ENCODE measurements at places on chromosomes 5 and 9.

GRCh38 chr5:66361070-66361469, 217.0 kb downstream of the SREK1 start:
- DNase-seq: no peak

- no peak for DNase-seq
Measured at GRCh38 chr9:121310571-121310970, 42.6 kb downstream of the GSN start.

GRCh38 chr9:109517901-109518377, 19.8 kb upstream of the PTPN3 start:
- DNase-seq: no peak

GRCh38 chr9:108743901-108744371, 111.8 kb downstream of the ACTL7B start:
- peak; percentile 69 for DNase-seq

- no peak for DNase-seq
Measured at GRCh38 chr5:10870791-10871190, 109.8 kb upstream of the DAP start.

DNA sequence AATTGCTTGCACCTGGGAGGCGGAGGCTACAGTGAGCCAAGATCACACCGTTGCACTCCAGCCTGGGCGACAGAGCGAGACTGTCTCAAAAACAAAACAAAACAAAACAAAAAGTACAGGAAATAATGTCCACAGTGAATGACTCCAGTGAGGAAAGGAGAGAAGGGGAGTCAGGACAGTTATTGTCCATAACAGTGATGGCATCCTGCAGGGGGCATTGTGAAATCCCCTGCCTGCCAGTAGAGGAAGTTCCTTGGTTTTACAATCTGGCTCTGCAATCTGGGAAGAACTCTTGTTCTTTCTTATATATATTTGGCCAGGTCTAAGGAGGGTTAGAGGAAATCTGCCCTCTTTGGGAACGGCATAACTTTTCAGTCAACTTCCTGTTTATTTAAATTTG, 8.2 kb downstream of the SH3GL2 start:
- DNase-seq: no peak

DNA sequence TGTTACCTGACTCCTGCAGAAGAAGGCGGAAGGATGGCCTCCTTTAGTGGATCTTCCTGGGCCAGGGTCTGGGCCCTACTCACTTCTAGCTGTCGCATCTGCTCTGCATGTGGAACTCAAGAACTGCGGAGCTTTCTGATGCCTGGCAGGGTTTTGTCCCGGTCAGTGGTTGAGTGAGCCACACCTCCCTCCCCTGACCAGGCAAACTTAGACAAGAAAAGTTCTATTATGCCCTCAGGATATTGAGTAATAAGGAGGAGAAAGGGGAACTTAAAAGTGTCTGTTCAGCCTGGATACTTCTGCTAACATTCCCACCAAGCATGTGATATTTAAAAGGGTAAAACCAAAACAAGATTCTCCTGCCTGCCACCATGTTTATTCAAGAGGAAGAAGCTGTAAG, at the start of gene FYB1:
Gene FYB1 (minus strand): TSS at position 127 of the 400 bp plus-strand sequence. CDS start 16,603 bp downstream, outside the sequence.
- no peak for DNase-seq

GRCh38 chr9:93091056-93091452, 5.0 kb upstream of the CARD19 start:
- no peak for DNase-seq

DNA sequence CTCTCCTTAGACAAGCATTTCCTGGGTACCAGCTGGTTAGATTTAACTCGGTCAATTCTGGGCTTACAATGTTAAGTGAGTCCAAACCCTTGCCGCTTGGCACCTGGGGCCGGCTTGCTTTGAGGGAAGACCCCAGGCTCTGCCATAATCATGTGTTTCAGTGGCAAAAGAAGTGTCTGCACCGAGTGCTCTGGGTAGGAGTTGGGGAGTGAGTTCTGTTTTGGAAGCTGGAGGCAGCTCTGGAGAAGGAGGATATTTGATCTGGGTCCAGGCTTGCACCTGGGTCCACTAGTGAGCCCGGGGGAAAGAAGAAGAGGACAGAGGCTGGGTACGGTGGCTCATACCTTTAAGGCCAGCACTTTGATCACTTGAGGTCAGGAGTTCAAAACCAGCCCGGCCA, 8.4 kb upstream of the OLFM1 start:
- DNase-seq: no peak

DNA sequence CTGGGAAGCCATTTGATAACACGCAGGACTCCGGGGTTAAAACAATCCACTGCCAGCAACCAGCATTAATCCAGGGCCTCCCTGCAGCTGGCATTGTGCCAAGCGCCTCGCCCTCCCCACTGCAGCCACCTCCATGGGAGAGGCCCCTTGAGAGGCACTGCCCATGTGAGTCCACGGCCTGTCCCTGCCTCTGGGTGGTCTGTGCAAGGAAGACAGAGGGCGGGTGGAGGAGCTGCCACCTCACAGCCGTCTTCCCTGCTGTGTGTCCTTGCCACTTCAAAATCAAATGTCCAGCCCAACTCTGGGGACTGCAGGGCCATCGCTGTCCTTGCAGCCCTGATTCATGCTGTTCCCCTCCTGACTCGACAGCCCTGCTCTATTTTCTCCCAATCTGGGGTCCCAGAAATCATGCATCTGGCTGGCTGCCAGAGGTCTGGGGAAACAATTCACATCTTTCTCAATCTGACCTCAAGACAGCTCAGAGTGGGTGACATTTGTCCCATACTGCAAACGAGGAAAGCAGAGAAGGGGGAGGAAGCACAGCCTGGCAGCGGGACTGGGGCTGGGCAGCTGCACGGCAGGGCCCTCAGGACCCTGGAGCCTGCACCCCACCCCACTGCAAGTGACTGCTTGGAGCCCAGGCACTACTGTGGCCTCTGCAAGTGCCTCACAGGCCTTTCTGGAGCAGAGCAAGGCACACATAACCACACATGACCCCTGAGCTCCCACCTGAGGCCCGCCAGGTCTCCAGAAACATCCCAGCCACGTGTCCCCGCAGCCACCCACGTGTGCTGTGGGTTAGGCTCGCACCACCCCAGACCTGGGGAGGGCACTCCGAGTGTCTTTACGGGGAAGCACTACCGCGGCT, 15.7 kb downstream of the BRD3OS start:
- DNase-seq: no peak

DNA sequence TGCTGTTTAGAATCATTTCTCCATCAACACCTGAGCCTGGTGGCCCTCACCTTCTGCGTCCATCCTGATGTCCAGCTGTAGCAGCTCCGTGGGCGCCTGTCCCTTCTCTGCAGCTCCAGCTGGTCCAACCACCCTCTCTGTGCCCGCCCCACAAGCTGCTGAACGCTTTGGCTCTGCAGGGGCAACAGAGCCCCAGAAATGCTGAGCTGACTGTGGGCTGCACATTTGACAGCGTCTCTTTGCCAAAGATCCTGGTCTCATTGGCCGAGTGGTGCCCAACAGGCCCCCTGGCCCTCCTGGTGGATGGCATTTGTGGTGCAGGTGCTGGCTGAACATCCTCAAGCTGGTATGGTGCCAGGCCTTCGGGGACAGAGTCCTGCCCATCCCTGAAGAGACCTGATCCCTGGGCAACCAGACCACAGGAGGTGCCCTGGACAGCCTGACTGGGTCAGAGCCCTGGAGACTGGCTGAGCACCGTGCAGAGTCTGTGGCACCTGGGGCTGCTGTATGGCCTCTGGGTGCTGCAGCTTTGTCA, 25.3 kb upstream of the CEP72 start:
- DNase-seq: no peak

DNA sequence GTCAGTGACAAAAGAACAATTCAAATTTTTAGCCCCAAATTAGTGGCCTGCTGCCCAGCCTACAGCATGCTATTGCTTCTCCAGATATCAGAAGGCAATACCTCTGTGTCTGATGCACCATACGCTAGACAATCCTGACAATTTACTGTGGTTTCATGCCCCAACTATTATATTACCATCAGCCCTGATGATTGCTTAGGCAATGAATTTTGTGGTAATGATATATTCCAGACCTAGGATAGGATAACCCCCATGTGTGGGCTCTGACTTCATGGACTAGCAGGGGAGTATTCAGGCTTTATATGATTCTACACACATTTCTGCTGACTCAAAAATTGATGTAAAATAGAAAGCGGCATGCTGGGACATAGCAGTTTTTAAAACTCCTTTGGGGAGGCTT, 168.7 kb upstream of the FST start:
- no peak for DNase-seq

DNA sequence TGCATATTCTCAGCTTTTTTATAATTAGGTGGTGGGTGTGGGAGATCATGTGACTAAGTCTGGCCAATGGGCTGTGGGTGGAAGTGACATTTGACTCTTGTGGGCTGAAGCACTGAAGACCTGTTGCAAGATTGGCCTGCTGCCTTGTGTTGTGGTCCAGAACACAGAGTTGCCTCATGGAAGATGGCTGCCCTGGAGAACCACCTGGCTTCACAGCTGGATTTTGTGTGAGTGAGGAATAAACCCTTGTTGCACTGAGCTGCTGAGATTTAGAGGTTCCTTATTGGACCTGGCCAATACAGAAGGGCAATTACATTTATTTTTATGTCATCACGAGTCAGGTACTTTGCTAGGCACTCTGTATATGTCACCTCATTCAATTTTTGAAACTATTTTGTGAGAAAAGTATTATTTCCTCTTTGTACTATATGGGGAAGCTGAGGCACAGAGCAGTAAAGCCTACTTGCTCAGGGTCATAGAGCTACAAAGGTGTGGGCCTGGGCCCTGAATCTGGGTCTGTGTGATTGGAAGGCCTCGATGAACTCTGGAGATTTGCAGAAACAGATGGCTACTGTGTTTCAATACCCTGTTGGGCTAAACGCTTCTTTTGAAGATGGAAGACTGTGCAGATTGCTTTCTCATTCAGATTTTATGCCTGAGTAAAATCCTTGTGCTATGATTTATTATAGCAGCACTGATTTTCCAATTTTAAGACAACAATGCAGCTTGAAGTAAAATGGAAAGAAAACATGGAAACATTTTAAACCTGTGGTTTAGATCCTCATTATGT, 71.2 kb upstream of the TBC1D2 start:
- DNase-seq: no peak

- no peak for DNase-seq
Measured at GRCh38 chr5:17482790-17483189, 15.2 kb upstream of the TAF11L2 start.

DNA sequence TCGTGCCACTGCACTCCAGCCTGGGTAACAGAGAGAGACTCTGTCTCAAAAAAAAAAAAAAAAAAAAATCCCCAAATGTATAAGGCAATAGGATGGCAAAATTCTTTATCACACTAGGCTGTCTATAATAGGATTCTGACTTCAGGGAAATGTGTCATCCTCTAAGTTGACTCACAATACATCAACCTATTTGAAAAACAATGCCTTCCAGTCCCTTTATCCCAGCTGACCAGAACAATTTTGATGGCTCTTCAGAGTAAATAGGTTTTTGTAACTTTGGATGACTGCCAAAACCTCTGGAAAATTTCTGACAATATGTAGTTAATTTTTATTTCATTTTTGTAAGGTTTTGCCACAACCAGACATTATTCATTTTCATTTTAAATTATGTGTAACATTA, 184.1 kb downstream of the CCDC192 start:
- no peak for DNase-seq

DNA sequence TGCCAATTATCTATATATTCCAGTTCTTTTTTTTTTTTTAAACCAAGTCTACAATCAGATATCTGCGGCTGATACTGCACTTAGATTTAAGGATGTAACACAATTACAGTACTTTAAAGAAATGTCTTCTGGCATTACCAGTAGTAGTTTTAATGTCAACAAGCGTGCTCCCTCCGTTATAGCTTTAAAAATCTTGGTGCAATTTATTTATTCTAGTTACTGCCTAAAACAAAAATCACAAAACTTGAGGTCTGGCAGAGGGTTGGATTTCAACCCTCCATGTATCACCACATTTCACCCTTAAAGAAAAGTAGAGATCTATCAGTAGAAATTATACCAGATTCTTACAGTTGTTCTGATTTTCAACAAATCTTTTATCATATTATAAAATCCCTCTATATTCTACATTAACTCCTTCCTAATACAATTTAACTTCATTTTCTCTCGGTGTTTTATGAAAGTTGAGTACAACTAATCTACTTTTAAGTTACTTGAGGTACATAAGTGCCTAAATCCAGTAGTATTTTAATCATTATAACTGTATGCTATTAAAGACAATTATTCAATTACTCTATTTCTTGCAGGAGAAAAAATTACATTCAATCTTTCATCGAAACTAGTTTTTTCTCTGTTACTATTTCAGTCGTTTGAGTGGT, 2.0 kb upstream of the RICTOR start:
- no peak for DNase-seq

- DNase-seq: peak; percentile 94
Measured at GRCh38 chr5:174720612-174721529, 3.5 kb upstream of the MSX2 start.

- DNase-seq: peak; percentile 60
Measured at GRCh38 chr9:108468364-108468763, 387.4 kb downstream of the ACTL7B start.

All from ELF-1 (cell line).